Fibroblast of lung (primary cell): ENCODE measurements at places on chromosomes 13 and 19. TPM values are rescaled to one million over a fixed set of nuclear protein-coding genes. Genes with fewer than 3 reads are reported as not detected.

Gene PRTN3
- not detected in 2 replicates for total RNA-seq

Gene HSH2D
- total RNA-seq: not detected in 2 replicates

Gene SNRNP70
- 114 and 142 TPM in 2 replicates for total RNA-seq

Gene ILF3
- 55.0 and 78.4 TPM in 2 replicates for total RNA-seq

Gene PSG7
- total RNA-seq: not detected in 2 replicates

Gene PSG2
- not detected in 2 replicates for total RNA-seq

Gene SIAH3
- not detected in 2 replicates for total RNA-seq

Gene CBLC
- total RNA-seq: under 0.01 and 0.33 TPM in 2 replicates

Gene SLC1A6
- total RNA-seq: not detected in 2 replicates

Gene SELENOV
- not detected in 2 replicates for total RNA-seq

Gene FBXO27
- 3.6 and 3.9 TPM in 2 replicates for total RNA-seq

Gene ANKRD24
- 2.3 and 2.6 TPM in 2 replicates for total RNA-seq

Gene COX7A1
- 30.0 and 77.9 TPM in 2 replicates for total RNA-seq

Gene MCF2L
- 1.0 and 3.3 TPM in 2 replicates for total RNA-seq

Gene KLK12
- not detected in 2 replicates for total RNA-seq

Gene SPART
- 93.0 and 112 TPM in 2 replicates for total RNA-seq

Gene A1BG
- total RNA-seq: 3.3 and 12.6 TPM in 2 replicates

Gene ZIM2
- under 0.01 TPM in 1 of 2 replicates, not detected in the other for total RNA-seq

Gene SLC25A15
- 9.6 and 10.3 TPM in 2 replicates for total RNA-seq

Gene MTRF1
- 13.4 and 17.2 TPM in 2 replicates for total RNA-seq

Gene HCN2
- 0.26 and 0.50 TPM in 2 replicates for total RNA-seq

Gene LAIR1
- not detected in 2 replicates for total RNA-seq

Gene KLK3
- total RNA-seq: not detected in 2 replicates

Gene CD70
- total RNA-seq: not detected in 2 replicates

Gene S1PR5
- total RNA-seq: under 0.01 TPM in 1 of 2 replicates, not detected in the other

Gene CPAMD8
- total RNA-seq: 0.51 and 1.7 TPM in 2 replicates

Gene MTUS2
- total RNA-seq: not detected in 2 replicates

Gene SCN1B
- 14.1 and 14.5 TPM in 2 replicates for total RNA-seq

Gene FAM83E
- total RNA-seq: 0.50 and 1.0 TPM in 2 replicates

Gene SLC25A41
- under 0.01 and 0.26 TPM in 2 replicates for total RNA-seq

Gene DKKL1
- 0.26 TPM in 1 of 2 replicates, not detected in the other for total RNA-seq

Gene MPHOSPH8
- total RNA-seq: 18.3 and 18.7 TPM in 2 replicates

Gene CBARP
- total RNA-seq: 1.5 TPM in 2 replicates

Gene OR4F17
- not detected in 2 replicates for total RNA-seq

Gene NKPD1
- total RNA-seq: 0.17 and 0.26 TPM in 2 replicates

Gene KIR3DL1
- total RNA-seq: not detected in 2 replicates

Gene LRRC8E
- total RNA-seq: 2.6 and 3.0 TPM in 2 replicates

Gene ZNF155
- total RNA-seq: 9.0 and 12.2 TPM in 2 replicates

Gene PSG6
- 0.17 TPM in 1 of 2 replicates, not detected in the other for total RNA-seq
